ENCODE measurements at places on chromosomes 13 and 19. TPM values are rescaled to one million over a fixed set of nuclear protein-coding genes. Genes with fewer than 3 reads are reported as not detected.

Gene NUFIP1
- total RNA-seq: 7.8 TPM

DNA sequence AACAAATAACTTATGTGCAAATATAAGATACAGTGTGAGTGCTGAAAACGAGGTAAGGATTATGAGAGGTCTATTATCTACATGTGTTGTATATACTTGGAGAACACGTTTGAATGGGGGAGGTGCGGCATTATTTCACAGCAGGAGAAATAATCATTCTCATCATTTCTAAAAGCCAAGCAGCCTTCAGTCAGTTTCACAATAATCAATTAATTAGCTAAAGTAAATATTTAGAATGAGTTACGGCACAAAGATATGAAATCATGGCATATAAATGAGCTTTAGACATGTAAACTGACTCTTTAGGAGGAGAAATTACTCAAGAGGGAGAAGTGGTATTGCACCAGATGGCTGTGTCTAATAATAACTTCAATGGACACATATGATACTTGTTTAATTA lies 366.6 kb downstream of the DNAJC15 start:
- H3K4me3 ChIP-seq: no peak overlapping the region
- H3K4me1 ChIP-seq: no peaks in the 10 kb centered on the region
- no peak overlapping the region for H3K27ac ChIP-seq
- H3K36me3 ChIP-seq: no peaks in the 10 kb centered on the region
- no peak for DNase-seq
- no peaks in the 10 kb centered on the region for H3K27me3 ChIP-seq

DNA sequence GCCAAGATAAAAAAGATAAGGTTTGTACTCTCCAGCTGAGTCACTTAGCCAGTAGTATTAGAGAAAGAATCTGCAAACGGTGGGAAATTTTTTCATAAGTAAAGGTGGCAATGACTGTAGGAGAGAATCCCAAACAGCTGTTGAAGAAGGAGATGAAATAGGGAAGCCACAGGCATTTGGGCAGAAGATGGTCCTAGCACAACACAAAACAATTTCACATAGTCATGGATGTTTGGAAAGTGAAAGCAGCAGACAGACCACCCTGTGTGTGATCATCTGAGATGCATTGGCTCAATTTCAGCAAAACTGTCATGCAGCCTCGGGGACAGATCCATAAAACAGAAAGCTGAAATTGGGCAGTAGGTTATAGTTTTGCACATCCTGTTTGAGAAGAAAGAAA lies 2832.4 kb downstream of the PCDH9 start:
- H3K27me3 ChIP-seq: no peaks in the 10 kb centered on the region
- no peaks in the 10 kb centered on the region for H3K36me3 ChIP-seq
- no peaks in the 10 kb centered on the region for H3K4me1 ChIP-seq
- H3K4me3 ChIP-seq: no peak overlapping the region

DNA sequence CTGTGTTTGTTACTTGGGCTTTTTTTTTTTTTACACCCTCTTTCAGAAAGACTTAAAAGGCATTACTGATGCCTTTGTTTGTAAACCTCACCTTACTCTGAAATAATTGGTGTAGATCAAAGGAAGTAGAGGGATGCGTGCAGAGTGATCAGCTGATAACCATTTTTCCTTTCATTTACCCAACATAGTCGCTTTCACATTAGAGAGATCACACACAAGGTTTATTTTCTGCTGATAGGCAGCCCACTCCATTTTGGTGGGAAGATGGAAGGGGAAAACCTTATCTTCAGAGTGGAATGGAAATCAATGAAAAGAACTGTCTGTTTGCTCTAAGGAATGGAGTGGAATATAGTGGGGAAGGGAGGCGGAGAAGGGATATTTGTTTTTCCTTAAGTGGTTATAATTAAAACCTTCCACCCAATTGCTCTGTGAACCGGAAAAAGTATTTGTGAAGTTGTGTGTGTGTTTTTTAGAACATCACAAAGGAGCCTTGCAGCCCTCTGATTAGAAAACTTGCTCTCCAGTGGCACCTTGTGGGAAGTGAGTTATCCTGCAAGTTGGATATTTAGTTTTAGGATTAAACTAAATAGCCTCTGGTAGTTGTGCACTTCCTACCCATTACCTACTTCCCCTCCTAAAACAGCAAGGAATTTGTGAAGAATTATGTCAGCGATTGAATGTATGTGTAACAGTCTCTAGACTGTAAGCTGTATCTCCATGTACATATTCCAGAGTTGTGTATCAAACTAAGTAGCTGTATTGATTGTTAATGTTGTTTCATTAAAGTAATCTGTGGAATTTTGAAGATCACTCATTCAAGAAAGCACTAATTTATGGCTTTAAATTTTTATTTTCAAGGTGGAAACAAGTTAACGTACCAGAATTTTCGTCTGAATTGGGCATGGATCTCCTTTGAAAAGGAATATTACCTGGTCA lies 76.8 kb downstream of the FREM2 start:
- H3K27ac ChIP-seq: no peak overlapping the region
- no peaks in the 10 kb centered on the region for H3K4me1 ChIP-seq
- no peaks in the 10 kb centered on the region for H3K27me3 ChIP-seq
- no peaks in the 10 kb centered on the region for H3K36me3 ChIP-seq
- no peak overlapping the region for H3K4me3 ChIP-seq

- H3K36me3 ChIP-seq: no peaks in the 10 kb centered on the region
- peaks cover 10% of the 10 kb centered on the region for H3K4me1 ChIP-seq
- no peak for DNase-seq
- H3K27ac ChIP-seq: no peak overlapping the region
- H3K4me3 ChIP-seq: no peak overlapping the region
- peaks cover 2% of the 10 kb centered on the region for H3K27me3 ChIP-seq
Observed at GRCh38 chr19:5774921-5775320, 9.6 kb downstream of the PRR22 start.

- H3K4me1 ChIP-seq: no peaks in the 10 kb centered on the region
- H3K27me3 ChIP-seq: no peaks in the 10 kb centered on the region
- no peak overlapping the region for H3K27ac ChIP-seq
- H3K36me3 ChIP-seq: no peaks in the 10 kb centered on the region
- H3K4me3 ChIP-seq: no peak overlapping the region
Observed at GRCh38 chr13:39350461-39350881, 252.5 kb downstream of the LHFPL6 start.

- no peak overlapping the region for H3K27ac ChIP-seq
- H3K27me3 ChIP-seq: no peaks in the 10 kb centered on the region
- peaks cover 12% of the 10 kb centered on the region for H3K4me1 ChIP-seq
- H3K36me3 ChIP-seq: no peaks in the 10 kb centered on the region
- no peak for DNase-seq
Observed at GRCh38 chr19:48837687-48838086, 1.4 kb upstream of the HSD17B14 start.

DNA sequence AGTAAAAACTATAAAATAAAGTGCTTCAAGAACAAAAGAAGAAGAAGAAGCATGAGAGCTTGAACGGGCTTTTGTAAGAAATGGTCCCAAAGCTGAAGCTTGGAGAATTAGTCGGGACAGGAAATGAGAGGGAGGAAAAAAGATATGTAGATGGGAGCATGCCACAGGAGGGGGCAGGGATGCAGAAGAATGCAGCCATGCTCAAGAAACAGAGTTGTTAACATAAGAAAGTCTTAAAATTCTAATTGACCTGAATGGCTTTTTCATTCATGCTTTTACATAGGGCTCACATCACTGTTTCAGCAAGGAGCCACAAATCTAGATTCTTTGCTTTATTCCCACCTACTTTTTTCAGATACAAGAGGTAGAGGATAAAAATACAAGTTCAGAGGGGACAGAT lies 27.7 kb upstream of the NBEA start:
- no peak overlapping the region for H3K27ac ChIP-seq
- H3K4me3 ChIP-seq: no peak overlapping the region
- H3K27me3 ChIP-seq: no peaks in the 10 kb centered on the region
- no peaks in the 10 kb centered on the region for H3K4me1 ChIP-seq
- no peaks in the 10 kb centered on the region for H3K36me3 ChIP-seq
- no peak for DNase-seq

GRCh38 chr19:19626516-19627472 lies 1.2 kb downstream of the LPAR2 start:
- no peak overlapping the region for H3K27ac ChIP-seq
- H3K36me3 ChIP-seq: peaks cover 8% of the 10 kb centered on the region
- no peak overlapping the region for H3K4me3 ChIP-seq
- H3K27me3 ChIP-seq: no peaks in the 10 kb centered on the region

DNA sequence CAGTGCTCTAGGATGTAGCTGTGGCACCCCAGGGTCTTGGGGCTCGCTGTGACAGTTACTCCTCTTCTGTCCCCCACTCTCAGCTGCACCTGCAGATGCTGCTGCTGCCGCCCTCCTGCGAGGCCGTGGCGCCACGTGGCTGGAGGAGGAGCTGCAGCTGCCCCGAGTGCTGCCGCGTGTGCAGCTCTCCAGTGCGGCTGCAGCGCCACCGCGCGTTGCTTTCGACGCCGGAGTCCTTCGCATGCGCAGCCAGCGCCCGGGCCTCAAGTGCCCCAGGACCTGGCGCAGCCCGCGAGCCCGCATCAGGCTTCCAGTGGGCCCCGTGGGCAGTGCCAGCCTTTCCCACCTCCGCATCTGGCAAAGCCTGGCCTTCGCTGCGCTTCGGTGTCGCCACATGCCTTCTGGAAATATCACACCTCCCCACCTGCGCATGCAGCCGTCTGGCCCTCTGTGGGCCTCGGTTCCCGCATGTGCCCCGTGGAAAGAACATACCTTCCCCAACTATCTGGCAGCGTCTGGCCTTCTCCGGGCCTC lies 692 bp upstream of the ZNF580 start:
- H3K36me3 ChIP-seq: peaks cover 24% of the 10 kb centered on the region
- H3K27me3 ChIP-seq: no peaks in the 10 kb centered on the region

All from K562 (cell line).